ENCODE measurements at places on chromosomes 2 and 18. TPM values are rescaled to one million over a fixed set of nuclear protein-coding genes. Genes with fewer than 3 reads are reported as not detected.

ABCB6 gene
- 61.9 TPM for total RNA-seq

PJVK gene
- total RNA-seq = 7.3 TPM

BOD1L2 gene
- 0.22 TPM for total RNA-seq

ME2 gene
- 44.7 TPM for total RNA-seq

PID1 gene
- total RNA-seq = 24.1 TPM

IL18R1 gene
- 9.4 TPM for total RNA-seq

CD207 gene
- total RNA-seq = not detected

CNTNAP5 gene
- total RNA-seq = not detected

ARHGAP15 gene
- 10.8 TPM for total RNA-seq

RMND5A gene
- 45.5 TPM for total RNA-seq

ASIC4 gene
- not detected for total RNA-seq

TEX44 gene
- not detected for total RNA-seq

IL1R2 gene
- total RNA-seq = 6.1 TPM

MC5R gene
- not detected for total RNA-seq

DNA sequence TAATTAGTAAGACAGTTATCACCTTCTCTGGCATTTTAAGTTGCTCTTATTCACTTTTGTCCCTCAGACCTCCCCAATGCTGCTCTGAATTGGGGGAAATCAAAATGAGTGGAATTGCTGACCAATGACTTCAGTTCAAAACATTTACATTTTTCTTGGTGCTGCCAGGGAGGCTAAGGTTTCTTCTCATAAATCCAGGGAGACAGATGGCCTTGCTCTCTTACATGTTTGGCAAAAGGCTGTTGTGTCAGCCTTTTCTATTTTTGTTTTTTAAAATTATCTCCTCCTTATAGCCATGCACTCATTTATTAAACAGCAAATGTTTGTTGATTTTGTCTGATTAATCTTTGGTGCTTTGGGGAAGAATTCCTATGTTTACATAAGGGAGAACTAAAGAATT is 82.0 kb downstream of the GALNT13 start:
- DNase-seq = no peak

- no peak for DNase-seq
Observed at GRCh38 chr18:1708006-1708405, 803.3 kb downstream of the ADCYAP1 start.

- DNase-seq = no peak
Observed at GRCh38 chr2:205462681-205463345, 219.5 kb upstream of the NRP2 start.

GRCh38 chr2:60959501-60959900 is 58.0 kb upstream of the PEX13 start:
- DNase-seq = peak; percentile 86

DNA sequence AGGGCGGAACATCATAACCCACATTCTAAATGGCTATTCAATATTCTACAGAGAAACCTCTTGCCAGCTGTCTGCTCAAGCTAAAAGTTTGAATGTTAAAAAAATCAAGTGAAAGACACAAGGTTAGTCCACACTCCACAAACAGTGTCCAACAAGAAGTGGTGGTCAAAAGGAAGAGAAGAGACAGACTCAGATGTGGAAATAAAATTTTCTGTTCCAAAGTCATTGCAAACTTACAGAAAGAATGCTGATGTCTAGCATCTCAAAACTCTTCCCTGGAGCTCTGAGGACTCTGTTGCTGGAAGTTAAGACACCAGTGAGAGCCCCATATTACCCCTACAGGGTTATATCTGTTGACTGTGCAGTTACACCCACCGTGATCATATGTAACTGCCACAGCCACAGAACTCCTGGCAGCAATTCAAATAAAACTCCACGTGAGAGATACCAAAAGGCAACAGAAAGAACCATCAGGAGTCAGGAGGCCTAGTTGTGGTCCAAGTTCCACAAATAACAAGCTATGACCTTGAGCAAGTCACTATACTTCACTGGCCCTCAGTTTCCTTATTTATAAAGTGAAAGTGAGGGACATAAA is 60.9 kb downstream of the AAK1 start:
- DNase-seq = no peak

- no peak for DNase-seq
Observed at GRCh38 chr18:49335677-49336076, 124.8 kb downstream of the DYM start.

DNA sequence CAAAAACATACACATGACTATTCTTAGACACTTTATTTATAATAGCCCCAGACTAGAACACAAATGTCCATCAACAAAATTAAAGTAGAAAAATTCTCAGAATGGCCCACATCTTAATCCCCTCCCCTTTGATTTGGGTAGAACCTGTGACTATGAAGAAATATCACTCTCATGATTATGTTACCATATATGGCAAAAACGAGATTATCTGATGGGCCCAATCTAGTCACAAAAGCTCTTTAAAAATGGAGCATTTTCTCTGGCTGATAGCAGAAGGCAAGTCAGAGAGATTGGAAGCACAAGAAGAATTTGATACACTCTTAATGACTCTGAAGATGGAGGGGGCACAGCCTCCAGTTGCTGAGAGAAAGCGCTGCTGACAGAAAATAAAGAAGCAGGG is 39.6 kb downstream of the METTL4 start:
- no peak for DNase-seq

GRCh38 chr2:108304975-108305374 is 16.3 kb downstream of the SULT1C2 start:
- no peak for DNase-seq

DNA sequence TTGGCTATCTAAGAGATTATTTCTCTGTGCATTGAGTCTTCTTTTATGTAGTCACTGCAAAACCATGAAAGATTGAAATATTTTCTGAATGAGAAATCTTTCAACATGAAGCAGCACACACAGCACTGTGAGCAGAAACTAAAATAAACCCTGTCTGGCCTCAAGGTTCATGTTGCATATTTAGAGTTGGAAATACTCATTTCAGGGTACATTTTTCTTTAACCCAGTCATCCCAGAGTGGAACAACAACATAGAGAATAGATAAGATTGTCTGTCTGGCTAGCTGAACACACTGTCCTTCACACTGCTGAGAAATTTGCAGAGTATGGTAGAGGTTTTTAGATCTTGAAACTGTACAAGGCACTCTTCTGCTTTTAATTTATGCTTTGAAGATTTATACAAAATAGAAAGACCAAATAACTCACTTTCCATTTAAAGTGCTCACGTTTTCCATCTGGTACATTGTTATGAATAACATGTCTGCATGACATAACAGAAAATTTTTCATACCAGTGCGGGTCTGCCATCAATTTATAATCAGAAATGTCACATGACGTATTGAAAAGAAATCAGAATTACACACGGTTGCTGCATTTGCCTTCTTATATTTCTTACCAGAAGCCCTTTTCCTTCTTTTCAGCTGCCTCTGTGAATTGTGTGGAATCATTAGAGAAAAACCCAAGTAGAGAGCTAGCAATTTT is 25.0 kb upstream of the FN1 start:
- DNase-seq = no peak

DNA sequence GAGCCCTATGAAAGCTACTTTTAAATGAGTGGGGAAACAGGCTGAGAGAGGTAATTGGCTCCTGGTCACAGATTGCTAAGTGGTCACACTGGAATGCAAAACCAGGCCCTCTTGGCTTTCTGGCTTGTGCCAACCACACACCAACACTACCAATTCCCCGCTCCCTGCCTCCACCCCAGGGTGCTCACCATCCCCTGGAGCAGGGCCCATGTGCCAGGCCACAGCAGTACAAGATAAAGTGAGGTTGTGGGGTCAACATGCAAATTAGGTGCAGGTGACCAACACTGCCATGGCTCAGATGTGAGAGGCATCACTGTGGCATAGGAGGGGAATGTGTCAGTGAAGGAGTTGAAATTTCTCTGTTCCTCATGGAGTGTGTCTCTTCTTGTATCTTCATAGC is 312.5 kb downstream of the MYCN start:
- DNase-seq = no peak

GRCh38 chr2:64698668-64699444 is 45.1 kb upstream of the SERTAD2 start:
- no peak for DNase-seq

- DNase-seq = peak; percentile 10
Observed at GRCh38 chr2:191020742-191021381, 6.9 kb upstream of the STAT1 start.

DNA sequence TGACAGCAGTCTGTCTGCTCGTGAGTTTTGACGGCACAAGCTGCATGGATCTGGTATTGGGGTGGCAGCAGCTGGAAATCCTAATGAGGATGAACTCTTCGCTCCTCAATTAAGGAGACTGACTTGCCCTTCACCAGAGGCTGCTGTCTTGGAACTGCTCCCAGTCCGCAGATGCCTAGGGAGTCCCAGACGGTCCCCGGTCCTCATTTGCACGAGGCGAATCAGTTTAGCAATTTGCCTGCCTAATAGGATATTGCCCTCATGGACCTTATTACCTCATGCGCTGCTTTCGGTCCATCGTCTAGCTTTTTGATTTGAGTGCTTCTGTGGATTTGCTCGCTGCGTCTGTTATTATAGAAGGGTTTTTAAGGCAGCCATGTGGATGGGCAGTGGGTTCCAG is 40.6 kb downstream of the ASAP2 start:
- DNase-seq = no peak

GRCh38 chr2:209771474-209772289 is at the start of gene UNC80:
UNC80 (plus strand) TSS chr2:209771832; CDS start chr2:209772073, 241 bp downstream.
- DNase-seq = peak; percentile 80

DNA sequence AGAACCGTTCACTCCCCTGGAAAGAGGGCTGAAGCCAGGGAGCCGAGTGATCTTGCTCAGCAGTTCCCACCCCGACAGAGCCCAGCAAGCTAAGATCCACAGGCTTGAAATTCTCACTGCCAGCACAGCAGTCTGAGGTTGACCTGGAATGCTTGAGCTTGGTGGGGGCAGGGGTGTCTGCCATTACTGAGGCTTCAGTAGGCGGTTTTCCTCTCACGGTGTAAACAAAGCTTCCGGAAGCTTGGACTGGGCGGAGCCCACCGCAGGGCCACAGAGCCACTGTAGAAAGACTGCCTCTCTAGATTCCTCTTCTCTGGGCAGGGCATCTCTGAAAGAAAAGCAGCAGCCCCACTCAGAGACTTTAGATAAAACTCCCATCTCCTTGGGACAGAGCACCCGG is 180.8 kb downstream of the WDR7 start:
- no peak for DNase-seq

GRCh38 chr2:191488135-191488534 is 189.8 kb upstream of the NABP1 start:
- no peak for DNase-seq

GRCh38 chr2:98388081-98388480 is 41.8 kb downstream of the CNGA3 start:
- no peak for DNase-seq

GRCh38 chr2:96993367-96993766 is 7.0 kb upstream of the FAM178B start:
- DNase-seq = no peak

GRCh38 chr2:73979686-73980085 is 5.0 kb upstream of the TET3 start:
- no peak for DNase-seq

DNA sequence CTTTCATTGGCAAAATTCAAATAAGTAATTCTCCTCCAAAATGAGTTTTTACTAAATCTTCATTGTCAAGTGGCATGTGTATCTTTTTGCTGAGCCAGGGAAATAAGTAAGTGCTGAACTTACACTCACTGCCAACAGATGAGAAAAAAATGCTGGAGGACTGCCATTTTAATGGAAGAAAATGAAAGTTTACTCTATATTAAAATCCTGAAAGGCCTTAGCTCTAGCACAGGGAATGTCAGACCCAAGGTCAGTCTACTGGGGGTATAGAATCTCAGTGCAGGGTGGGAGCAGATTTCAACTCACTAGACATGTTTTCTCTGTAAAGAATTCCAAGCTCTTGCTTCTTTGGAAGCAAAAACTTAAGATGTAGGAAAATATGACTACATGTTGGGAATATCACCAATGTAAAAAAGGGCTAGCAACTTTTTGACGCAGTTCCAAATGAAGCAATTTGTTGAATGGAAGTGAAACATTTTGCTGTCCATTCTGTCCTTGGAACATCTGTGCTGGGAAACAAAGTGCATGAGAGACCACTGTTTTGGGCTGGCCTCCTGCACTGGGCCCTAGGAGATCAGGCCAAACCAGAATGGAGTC is 127.0 kb downstream of the ST6GAL2 start:
- no peak for DNase-seq

DNA sequence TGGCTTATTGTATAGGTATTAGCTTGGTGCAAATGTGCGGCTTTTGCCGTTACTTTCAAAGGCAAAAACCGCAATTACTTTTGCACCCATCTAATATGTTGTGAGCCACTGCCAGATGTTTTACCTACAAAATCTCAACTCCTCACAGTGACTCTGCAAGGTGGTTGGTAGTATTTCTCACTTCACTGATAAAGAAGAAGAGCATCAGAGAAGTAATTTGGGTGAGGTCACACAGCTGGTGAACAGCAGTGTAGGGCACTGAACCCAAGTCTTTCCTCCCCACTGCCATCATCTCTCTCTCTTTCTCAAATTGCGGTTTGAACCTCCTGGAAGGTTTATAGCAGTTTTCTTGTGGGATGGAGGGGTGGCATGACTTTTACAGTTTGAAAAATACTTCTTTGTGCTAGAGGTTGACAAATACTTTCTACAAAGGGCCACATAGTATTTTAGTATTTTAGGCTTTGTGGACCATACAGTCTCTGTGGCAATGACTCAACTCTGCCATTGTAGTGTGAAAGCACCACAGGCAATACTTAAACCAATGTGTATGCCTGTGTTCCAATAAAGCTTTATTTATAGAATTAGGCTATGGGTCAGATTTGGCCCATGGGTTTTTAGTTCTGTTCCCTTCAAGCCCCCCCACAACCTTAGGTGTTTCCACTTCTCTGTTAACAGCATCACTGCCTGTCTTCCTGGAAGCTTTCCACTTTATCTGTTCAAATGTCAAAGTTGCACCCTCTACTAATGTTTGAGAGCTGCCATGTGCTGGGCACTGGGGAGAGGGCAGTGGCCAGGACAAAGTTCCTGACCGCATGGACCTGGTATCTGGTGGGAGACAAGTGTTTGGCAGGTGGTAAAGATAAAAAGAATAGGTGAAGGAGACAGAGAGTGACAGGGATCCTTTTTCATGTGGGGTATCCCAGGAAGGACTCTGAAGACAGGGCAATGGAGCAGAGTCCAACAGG is 30.1 kb downstream of the FHOD3 start:
- DNase-seq = no peak

GRCh38 chr2:33498291-33498956 is 22.0 kb downstream of the RASGRP3 start:
- no peak for DNase-seq

DNA sequence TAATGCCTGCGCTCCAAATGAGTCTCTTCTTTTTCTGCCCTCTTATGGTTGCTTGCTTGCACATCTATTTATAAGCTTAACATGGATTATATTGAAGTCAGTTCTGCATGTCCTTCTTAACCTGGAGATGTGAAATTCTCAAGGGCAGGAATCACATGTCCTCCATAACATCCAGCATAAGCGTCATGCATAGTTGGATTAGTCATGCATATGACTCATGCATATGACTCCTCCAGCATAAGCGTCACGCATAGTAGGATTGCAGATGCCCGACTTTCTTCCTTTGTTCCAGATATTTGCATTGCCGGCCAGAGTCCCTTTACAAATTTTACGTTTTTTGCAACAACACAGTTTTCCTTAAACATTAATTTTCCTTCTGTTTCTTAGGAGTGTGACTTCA is 308.6 kb downstream of the TGIF1 start:
- DNase-seq = no peak
